ENCODE measurements at places on chromosomes 11 and 22.

- DNase-seq, result no peak
Measured at GRCh38 chr11:31060880-31061279, 308.7 kb downstream of the DCDC1 start.

GRCh38 chr11:4481240-4481582 lies 1.2 kb upstream of the OR52K1 start:
- DNase-seq, result no peak

GRCh38 chr11:103480421-103480820 lies 371.2 kb downstream of the DYNC2H1 start:
- no peak for DNase-seq

DNA sequence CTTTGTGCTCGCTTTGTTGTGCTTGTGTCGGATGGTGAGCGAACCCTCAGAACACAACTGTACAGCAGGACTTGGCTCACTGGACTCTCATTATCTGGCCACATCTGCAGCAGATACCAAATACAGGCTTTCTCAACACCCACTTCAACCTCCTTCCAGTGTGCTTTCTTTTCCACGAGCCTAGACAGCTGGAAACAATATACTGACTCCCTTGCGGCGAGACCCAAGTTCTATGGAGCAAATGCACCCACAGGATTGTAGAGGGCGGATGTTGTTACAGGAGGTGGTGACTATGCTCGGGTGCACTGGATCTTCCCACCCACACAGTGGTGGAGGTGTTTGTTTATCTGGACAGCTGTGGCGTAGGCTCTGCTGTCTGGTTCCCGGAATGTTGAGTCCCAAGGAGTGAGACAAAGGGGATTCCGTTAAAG lies 204.3 kb downstream of the TENM4 start:
- DNase-seq, result peak; percentile 17

DNA sequence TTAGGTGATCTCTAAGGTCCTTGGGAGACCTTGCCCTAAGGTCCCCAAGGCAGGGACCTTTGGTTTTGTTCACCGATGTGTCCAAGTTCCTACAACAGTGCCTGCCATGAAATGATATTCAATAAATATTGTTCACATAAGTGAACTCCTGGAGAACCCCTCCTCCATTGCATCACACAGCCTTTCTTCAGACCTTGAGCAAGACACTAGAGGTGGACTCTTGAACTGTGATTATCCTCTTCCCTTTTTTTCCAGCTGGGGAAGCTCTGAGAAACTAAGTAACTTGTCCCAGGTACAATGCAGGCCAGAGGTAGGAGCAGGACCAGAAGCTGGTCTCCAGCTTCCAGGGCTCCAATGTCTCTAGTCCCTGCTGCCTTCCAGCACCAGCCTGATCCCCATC lies 76.6 kb upstream of the LMO1 start:
- DNase-seq, result no peak

GRCh38 chr11:38971141-38971540 lies 2373.1 kb upstream of the RAG2 start:
- DNase-seq, result no peak

GRCh38 chr11:122392508-122392907 lies 263.0 kb upstream of the UBASH3B start:
- DNase-seq, result no peak

DNA sequence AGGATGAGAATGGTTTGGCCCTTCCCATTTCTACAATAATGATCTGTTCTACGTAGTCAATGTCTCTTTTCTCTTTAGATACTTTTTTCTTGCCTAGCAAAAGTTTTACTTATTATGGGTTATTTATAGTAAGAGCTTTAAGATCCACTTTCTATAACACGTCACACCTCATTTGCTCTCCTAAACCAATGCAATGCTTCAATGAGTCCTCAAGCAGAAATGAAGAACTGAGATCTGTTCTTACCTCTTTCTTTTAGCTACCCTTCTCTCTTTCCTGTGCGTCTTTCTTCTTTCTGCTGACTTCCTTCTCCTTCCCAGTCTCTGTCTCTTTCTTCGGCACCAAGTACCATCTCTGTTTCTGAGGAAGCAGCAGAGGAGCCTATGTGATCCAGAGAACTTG lies 61.8 kb downstream of the SNX19 start:
- no peak for DNase-seq

DNA sequence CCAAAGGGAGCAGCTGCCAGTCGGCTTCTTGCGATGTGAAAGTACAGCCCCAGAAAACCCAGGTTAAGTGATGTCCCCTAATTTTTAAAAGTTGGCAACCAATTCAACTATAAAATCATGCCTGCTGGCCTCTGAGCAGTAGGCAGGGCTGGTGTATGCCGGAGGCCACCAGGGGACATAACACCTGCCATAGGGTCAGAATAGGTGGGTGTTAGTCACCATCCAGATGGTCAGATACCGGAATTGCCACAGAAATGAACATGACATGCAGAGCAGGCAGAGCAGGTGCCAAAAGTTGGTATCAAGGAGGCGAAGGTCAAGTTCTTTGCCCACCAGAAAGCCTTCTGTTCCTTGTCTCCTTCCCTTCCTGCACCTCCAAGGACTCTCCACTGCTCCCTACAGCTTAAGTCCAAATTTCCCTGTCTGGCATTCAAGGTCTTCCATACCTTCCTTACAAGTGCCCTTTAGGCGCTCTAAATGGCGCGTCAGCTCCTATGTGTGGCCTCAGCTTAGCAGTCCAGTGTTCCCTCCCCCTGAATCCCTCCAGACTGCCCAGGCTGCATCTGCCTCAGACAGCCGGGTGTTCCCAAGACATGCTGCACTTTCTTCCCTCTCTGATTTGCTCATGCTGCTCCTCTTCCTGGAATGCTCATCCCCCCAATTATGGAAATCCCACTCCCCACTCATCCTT lies 45.1 kb downstream of the PTPRJ start:
- DNase-seq, result no peak

DNA sequence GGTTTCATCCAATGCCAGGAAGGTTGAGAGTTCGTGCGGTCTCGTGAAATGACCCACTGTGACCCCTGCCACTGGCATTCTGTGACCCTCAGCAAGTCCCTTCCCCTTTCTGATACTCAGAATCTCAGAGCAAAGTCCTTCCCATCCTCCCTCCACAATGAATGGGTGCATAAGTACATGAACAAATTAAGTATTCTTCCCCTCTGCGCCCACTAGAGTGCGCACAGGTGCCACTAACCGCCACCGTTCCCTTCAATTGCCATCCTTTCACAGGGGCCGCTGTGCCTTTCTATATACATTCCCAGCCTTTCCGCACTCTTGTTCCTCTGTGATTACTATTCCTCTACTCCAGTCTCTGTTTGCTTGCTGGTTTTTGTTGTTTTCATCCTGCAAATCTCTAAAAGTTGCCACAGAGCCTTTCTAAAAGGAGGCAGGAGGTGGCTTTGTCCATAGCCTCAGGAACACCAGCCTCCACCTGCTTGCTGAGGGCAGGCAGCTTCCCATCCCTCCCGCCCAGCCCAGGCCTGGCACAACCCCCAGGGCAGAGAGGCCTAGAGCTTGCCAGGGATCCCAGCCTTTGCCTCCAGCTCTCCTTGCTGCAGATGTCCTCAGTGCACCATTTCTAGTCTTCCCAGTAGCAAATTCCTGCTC lies 6.7 kb upstream of the AP1B1 start:
- DNase-seq, result peak; percentile 70
